ENCODE measurements at places on chromosomes 6 and 20. TPM values are rescaled to one million over a fixed set of nuclear protein-coding genes. Genes with fewer than 3 reads are reported as not detected.

The OR2W1 gene
- total RNA-seq, result not detected

The KHDC1L gene
- total RNA-seq, result not detected

The BAG2 gene
- total RNA-seq, result 1.9 TPM

The BAK1 gene
- 72.2 TPM for total RNA-seq

- peak; percentile 24 for DNase-seq
Observed at GRCh38 chr6:12751694-12752325, 35.2 kb downstream of the PHACTR1 start.

- DNase-seq, result no peak
Observed at GRCh38 chr6:89805814-89806371, 13.7 kb downstream of the MDN1 start.

DNA sequence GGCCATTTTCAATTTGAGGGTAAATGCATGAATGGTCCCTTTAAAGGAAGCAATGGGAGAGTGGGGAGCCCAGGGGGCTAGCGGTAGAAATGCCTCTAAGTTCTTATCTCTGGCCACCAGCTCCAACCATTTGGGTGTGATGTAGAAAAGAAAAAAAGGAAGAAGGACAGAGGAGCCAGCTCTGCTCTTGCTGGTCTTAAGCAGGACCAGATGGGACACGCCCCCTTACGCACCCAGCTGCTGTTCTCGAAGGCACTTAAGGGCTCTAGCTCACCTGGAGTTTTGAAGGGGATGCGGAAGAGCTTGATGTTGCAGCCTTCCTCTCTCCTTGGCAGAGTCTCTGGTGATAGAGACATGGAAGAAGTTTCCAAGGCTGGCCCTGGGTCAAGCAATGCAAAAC is 59.5 kb upstream of the RNF144B start:
- DNase-seq, result no peak

- no peak for DNase-seq
Observed at GRCh38 chr6:128446497-128446896, 73.9 kb downstream of the PTPRK start.

GRCh38 chr6:26275663-26276062 is 89.3 kb upstream of the BTN3A2 start:
- no peak for DNase-seq

- no peak for DNase-seq
Observed at GRCh38 chr6:53026526-53026925, 31.4 kb upstream of the GSTA4 start.

- no peak for DNase-seq
Observed at GRCh38 chr6:12175626-12176025, 114.5 kb upstream of the EDN1 start.

Measured in mammary epithelial cell (primary cell).